ENCODE measurements at places on chromosomes 11 and 22. TPM values are rescaled to one million over a fixed set of nuclear protein-coding genes. Genes with fewer than 3 reads are reported as not detected.

DNA sequence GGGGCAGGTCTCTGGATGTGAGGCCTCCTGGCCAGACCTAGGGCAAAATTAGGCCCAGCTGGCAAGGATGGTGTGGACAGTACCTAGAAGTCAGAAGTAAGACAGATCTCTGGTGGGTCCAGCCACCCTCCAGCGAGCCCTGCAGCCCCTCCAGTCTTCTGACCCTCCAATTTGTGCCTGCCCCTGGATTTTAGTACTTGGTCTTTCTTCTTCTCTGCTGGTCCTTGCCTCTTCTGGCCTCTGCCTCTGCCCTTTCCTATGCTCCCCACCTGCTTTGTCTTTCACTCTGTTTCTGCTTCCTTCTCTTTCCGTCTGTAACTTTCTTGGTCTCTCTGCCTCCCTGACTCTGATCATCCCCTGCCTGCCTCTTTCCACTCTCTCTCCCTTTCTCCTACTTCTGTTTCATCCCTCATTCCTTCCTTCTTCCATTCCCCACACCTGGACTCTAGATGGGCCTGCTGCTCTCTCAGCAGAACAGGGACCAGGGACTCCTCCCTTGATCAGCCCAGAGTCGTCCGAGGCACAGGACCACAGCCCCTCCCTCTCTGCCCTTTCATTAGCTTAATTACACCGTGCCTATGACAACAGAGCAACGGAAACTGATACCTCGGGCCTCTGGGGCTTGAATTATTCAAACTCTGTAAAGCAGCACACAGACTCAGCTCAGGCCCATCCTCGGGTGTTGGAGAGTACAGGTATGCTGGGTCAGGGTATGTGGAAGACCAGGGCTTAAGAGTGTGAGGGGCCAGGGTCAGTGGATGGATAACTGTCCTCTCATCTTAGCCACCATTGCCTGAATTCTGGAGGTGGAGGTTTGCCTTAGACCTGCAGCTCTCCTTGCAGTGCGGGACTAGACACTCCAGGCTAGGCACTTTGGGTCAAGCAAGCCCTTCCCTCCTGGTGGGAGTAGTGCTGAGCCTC is at the start of gene CHRNA10:
Gene CHRNA10 (minus strand): TSS at position 51 of the 921 bp plus-strand sequence. CDS start 72 bp downstream, outside the sequence.
- DNase-seq = no peak
- H3K4me3 ChIP-seq = no peak within 1 kb of the TSS
- H3K36me3 ChIP-seq = peaks cover 95% of the 10 kb centered on the region
- H3K27me3 ChIP-seq = no peaks in the 10 kb centered on the region

- H3K27ac ChIP-seq = no peak overlapping the region
- H3K36me3 ChIP-seq = no peaks in the 10 kb centered on the region
- peaks cover 5% of the 10 kb centered on the region for H3K27me3 ChIP-seq
- H3K4me3 ChIP-seq = no peak overlapping the region
- peak; percentile 74 for DNase-seq
Measured at GRCh38 chr22:17057959-17058814, 26.6 kb upstream of the IL17RA start.

DNA sequence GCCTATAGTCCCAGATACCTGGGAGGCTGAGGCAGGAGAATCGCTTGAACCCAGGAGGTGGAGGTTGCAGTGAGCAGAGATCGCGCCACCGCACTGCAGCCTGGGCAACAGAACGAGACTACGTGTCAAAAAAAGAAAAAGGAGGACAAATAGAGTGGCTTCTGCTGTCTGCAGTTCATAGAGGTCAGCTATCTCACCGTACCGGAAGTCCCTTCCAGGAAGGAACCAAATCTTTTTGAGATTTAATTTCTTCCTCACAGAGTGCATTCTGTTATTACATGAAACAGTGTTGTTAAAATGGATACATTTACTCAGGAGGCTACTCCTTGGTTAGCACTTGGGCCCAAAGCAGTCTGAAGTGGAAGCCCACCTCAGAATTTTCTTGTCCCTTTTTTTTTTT is 33.4 kb downstream of the FAM118A start:
- H3K36me3 ChIP-seq = peaks cover 27% of the 10 kb centered on the region
- H3K27ac ChIP-seq = no peak overlapping the region
- DNase-seq = no peak

The OR6T1 gene
- not detected for total RNA-seq

DNA sequence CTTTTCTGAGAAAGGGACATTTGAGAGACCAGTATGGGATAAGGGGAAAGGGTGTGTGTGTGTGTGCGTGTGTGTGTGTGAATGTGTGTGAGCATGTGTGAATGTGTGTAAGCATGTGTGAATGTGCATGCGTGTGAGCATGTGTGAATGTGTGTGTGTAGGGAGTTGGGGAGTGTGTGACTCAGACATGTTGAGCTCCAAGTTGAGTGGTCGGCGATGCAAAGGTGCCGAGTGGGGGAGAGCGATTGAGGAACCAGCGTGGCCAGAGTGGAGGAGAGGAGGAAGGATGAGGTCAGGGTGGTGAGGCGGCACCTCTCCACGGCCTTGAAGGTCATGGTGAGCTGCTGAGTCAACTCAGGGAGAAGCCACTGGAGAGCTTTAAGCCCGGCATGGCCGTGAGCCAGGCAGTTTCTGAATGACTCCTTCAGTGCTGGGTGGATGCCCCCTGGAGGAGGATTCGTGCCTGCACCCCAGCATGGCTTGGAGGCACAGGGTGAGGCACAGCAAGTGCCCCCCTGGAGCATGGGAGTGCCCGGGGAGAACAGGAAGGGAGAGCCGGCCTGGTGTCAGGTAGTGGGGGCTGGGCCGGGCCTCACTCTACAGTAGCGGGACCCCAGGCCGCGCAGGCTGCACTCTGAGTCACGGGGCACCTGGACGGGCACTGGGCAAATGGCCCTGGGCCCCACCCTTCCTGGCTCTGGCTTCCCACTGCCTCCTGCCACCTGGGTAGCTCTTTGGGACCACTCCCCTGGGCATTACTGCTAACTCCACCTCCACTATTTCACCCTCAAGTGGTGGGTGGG is 8.2 kb upstream of the CCDC88B start:
- H3K36me3 ChIP-seq = no peaks in the 10 kb centered on the region
- H3K27me3 ChIP-seq = no peaks in the 10 kb centered on the region
- H3K27ac ChIP-seq = no peak overlapping the region
- peak; percentile 76 for DNase-seq
- H3K4me3 ChIP-seq = no peak overlapping the region
- H3K4me1 ChIP-seq = no peaks in the 10 kb centered on the region

DNA sequence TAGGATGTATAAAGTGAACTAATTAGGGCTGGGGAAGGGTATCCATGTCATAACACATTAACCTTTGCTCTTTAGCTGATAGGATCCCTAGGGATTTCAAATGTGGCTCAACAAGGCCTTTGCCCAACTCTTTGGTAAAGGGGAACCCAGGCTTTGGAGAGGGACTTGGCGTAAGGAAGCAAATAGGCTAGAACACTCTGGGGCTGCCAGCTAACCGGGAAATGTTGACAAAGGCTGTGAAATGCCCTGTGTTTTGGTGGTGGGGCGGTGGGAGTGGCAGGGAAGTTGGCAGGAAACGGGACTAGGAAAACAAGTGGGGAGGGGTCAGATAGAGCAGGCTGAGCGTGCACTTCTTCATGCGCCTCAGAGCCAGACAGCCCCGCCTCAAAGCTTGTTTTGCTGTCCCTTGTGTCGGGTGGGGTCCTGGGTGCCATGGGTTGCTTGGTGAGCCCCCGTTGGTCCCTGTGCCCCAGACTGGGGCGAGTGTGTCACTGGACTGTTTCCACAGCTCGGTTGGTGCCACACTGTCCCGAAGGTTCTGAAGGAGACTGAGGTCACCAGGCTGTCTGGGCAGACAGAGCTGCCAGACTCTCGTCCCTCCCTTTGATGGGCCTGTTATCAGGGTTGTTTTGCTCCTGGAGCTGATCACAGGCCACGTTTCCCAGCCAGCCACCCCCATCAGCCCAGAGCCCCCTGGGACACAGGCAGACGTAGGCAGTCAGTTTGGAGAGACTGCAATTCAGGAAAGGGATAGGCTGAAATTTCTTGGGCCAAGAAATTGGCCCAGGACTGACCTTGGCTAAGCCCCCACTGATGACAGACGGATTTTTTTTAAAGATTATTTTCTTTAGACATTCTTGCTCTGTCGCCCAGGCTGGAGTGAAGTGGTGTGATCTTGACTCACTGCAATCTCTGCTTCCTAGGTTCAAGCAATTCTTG is 19.6 kb downstream of the KCTD21 start:
- DNase-seq = peak; percentile 91
- H3K36me3 ChIP-seq = no peaks in the 10 kb centered on the region
- H3K27ac ChIP-seq = peak overlapping the region; percentile 73
- no peaks in the 10 kb centered on the region for H3K27me3 ChIP-seq
- peaks cover 55% of the 10 kb centered on the region for H3K4me1 ChIP-seq
- no peak overlapping the region for H3K4me3 ChIP-seq

DNA sequence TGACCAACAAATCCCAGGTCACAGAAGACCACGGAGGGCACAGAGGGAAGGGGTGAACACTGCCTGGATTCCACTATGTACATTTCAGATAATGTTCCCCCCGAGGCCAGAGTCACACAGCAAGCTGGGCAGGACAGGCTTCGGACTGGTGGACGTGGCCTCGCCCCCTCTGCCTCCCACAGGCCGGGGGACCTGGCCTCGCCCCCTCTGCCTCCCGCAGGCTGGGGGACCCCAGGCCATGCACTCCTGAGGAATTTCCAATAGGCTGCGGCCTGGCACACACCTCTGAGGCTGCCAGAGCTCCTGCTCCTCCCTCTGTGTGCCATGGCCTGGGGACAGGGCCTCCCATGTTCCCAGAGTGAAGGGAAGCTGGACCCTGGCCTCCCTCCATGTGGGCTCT is 1352.8 kb downstream of the BRD1 start:
- no peak overlapping the region for H3K4me3 ChIP-seq
- no peaks in the 10 kb centered on the region for H3K36me3 ChIP-seq
- no peak overlapping the region for H3K27ac ChIP-seq
- no peak for DNase-seq
- H3K27me3 ChIP-seq = no peaks in the 10 kb centered on the region

DNA sequence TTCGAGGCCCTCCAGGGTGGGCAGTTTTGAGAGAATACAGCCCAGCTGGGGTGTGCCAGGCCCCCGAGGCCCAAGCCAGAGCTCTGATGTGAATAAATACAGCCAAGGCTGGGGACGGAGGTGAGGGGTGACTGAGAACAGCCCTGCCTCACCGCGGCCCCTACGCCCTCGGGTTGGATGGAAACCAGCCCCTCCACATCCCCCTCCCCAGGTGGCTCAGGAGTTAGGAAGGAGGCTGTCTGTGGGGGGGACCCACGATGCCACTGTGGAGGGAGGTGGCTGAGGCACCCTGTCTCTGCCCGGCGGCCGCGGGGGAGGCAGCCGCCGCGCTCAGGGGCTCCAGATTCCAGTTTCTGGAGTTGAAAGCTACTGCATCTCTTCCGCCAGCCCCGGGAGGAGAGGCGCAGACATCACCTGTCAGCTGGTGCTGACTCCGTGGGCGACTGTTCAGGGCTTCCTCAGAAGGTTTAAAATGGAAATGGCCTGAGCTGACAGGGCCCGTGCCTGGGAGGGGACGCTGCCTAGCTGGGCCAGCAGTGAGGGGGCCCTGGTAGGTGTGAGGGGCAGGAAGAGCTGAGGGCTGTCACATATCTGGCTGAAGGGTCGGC is 1.4 kb downstream of the FLRT1 start:
- no peaks in the 10 kb centered on the region for H3K27me3 ChIP-seq
- no peak for DNase-seq
- peak overlapping the region; percentile 63 for H3K4me3 ChIP-seq
- H3K4me1 ChIP-seq = peaks cover 21% of the 10 kb centered on the region
- H3K27ac ChIP-seq = peak overlapping the region; percentile 74

Data from sigmoid colon (tissue), 7 donors.